ENCODE measurements at places on chromosomes 7 and 10.

DNA sequence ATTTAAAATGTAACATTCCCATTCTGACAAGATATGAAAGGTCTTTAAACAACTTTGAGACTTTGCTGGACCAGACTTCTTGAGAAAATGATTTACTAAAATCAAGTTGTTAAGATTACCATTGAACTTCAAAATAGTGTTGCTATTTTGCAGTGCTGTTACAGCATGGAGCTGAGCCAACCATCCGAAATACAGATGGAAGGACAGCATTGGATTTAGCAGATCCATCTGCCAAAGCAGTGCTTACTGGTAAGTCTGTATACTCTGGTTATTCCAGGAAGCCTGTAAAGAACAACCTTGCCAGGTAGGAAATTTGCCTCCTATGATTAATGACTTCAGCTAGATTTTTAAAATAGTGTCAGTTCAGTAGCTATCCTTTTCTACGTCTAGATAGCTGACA is 18.8 kb downstream of the TNKS2 start:
- DNase-seq, result no peak

- no peak for DNase-seq
Measured at GRCh38 chr7:131624536-131624935, 68.1 kb upstream of the PODXL start.

DNA sequence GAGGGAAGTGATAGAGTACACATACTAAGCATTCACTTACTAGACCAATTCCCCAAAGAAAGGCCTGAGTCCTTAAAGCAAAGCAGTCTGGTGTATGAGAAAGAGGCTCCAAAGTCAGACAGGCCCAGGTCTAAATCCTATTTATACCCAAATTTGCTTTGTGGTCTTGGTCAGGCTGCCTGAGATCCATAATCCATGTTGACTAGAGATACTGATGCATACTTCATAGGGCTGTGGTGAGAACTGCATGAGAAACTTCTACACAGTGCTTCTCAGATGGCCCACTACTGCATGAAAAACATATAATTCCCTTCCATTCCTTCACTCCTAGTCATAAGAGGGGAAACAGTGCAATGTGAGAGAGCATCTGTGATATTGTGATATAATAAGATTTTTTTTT is 81.6 kb upstream of the SP4 start:
- no peak for DNase-seq

- DNase-seq, result no peak
Measured at GRCh38 chr10:121983852-121984251, 5.1 kb upstream of the TACC2 start.

- no peak for DNase-seq
Measured at GRCh38 chr7:108407676-108408075, 48.6 kb downstream of the NRCAM start.

Data from hippocampal formation (tissue), 2 donors.